ENCODE measurements at places on chromosomes 2 and 18. TPM values are rescaled to one million over a fixed set of nuclear protein-coding genes. Genes with fewer than 3 reads are reported as not detected.

DNA sequence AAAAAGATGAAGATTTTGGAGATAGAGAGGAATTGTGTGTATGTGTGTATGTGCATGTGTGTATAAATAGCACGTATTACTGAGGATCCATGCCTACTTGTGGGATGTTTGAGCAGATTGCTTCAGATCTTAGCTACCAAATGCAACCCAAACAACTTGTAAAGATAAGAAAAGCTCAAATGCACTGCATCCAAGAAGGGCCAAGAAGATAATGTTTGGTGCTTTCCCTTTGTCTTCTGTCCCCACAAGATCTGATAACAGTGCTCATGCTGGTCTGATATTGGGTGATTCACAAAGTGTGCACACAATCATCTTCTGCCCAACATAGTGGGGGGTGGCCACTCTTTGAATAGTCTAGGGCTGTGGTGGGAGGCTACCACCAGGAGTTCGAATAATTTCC is 284.8 kb upstream of the CYRIA start:
- no peak for DNase-seq

DNA sequence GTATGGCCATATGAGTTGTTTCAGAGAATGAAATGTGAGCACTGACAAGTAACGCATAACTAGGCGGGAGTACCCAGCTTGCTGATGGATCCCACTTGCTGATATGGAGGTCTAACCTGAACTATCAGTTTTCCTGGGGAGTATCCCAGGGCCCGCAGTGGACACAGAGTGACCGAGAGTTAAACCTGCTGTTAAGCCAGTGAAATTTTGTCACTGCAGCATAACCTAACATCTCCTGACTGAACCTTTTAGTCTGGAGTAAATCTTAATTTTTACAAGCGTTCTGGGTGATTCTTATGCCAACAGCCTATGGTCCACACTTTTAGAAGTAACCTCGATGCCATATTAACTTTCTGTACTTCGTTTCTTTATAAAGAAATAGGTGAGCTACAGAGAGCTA is 54.4 kb downstream of the TGFA start:
- no peak for DNase-seq

DNA sequence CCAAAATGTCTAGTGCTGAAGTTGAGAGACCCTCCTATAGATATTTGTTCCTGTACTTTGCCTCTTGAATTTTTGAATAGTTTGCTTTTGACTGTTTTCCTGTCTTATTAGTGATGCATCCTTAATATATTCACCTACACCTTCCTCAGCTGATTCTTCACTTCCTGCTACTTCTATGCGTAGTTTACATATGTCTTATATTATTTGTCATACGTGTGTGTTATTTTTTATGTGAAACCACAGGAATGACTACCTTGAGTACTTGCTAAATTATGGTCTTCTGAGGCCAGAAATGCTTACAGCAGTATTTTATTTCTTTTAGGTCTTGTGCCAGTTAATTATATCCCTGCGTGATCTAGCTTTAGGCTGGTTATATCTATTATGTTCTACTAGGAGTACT is 9.9 kb downstream of the UBE2E3 start:
- DNase-seq, result no peak

GRCh38 chr2:216681683-216682082 is 13.7 kb downstream of the IGFBP5 start:
- no peak for DNase-seq

GRCh38 chr18:33326975-33327374 is 113.5 kb downstream of the CCDC178 start:
- DNase-seq, result no peak

SCTR gene
- 11.4 TPM for polyA plus RNA-seq
